ENCODE measurements at places on chromosomes 2 and 18. TPM values are rescaled to one million over a fixed set of nuclear protein-coding genes. Genes with fewer than 3 reads are reported as not detected.

DNA sequence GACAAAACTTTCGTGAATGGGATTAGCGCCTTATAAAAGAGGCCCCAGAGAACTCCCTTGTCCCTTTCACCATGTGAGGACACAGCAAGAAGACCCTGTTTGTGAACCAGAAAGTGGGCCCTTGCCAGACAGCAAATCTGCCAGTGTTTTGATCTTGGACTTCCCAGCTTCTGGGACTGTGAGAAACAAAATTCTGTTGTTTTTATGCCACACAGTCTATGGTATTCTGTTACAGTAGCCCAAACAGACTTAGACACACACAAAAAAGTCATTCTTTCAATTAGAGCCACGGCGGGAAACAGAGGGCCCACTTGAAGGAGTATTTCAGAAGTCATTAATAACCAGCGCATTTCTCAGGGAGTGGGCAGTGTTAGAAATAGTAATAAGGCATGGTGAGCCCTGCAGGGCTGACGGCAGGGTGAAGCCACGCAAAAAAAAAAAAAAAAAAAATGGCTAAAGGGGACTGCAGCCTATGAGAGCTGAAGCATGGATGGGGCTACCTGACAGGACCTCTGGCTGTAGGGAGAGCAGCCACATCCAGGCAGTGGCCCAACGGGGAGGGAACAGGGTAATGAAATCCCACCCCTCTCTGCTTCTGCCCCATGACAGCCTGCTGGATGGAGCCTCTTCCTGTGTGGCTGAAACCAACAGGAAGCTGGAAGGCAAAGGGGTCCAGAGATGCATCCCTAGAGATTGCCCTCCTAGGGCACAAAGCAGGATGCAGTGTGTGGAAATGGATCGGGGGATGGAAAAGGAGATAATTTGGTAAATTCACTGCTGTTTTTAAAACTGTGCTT, 189.3 kb downstream of the KCNS3 start:
- H3K27me3 ChIP-seq: no peaks in the 10 kb centered on the region
- no peaks in the 10 kb centered on the region for H3K36me3 ChIP-seq
- H3K27ac ChIP-seq: no peak overlapping the region
- peak; percentile 26 for DNase-seq
- H3K4me1 ChIP-seq: no peaks in the 10 kb centered on the region
- H3K4me3 ChIP-seq: no peak overlapping the region

GRCh38 chr2:17538844-17539554, 1.5 kb upstream of the VSNL1 start:
- H3K4me1 ChIP-seq: no peaks in the 10 kb centered on the region
- peak; percentile 69 for DNase-seq
- peaks cover 81% of the 10 kb centered on the region for H3K27me3 ChIP-seq
- H3K4me3 ChIP-seq: peak overlapping the region; percentile 40
- H3K27ac ChIP-seq: peak overlapping the region; percentile 62

DNA sequence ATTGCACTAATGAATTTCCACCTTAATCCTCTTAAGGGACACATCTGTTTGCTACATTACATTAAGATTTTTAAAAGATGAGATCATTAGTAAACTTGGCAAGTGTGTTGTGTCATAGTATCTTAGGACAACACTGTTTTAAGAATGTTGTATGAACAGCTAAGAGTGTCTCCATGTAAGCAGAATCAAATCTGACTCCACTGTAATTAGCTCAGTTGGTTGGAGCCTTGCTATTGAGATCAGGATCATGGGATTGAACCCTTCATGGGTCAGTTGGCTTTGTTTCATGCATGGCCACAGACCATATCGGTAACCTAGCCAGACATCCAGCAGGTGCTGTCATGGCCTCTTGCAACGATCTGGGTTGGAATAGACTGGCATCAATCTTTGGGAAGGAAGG, 5.2 kb downstream of the FHOD3 start:
- no peak overlapping the region for H3K27ac ChIP-seq
- peaks cover 78% of the 10 kb centered on the region for H3K27me3 ChIP-seq
- H3K4me1 ChIP-seq: peaks cover 7% of the 10 kb centered on the region
- H3K4me3 ChIP-seq: no peak overlapping the region
- no peak for DNase-seq

COL4A3 gene
- total RNA-seq: 12.9 TPM

- H3K4me3 ChIP-seq: no peak overlapping the region
- H3K4me1 ChIP-seq: no peaks in the 10 kb centered on the region
- no peak for DNase-seq
- H3K27me3 ChIP-seq: peaks cover 3% of the 10 kb centered on the region
These were observed 508.5 kb downstream of the EPHA4 start for GRCh38 chr2:221063568-221063967.

SNX17 gene
- total RNA-seq: 91.0 TPM

MTCL1 gene
- 12.8 TPM for total RNA-seq

GRCh38 chr18:11149441-11150270, at the start of gene PIEZO2:
Gene PIEZO2 (minus strand): TSS chr18:11149569. CDS start chr18:11148588, 981 bp downstream.
- peak within 1 kb of the TSS; percentile 37 for H3K27ac ChIP-seq
- H3K4me3 ChIP-seq: peak within 1 kb of the TSS; percentile 40
- peaks cover 71% of the 10 kb centered on the region for H3K27me3 ChIP-seq
- H3K4me1 ChIP-seq: peaks cover 7% of the 10 kb centered on the region

SLC11A1 gene
- 98.2 TPM for total RNA-seq

- H3K27ac ChIP-seq: no peak overlapping the region
- no peak for DNase-seq
- no peak overlapping the region for H3K4me3 ChIP-seq
- no peaks in the 10 kb centered on the region for H3K4me1 ChIP-seq
- H3K36me3 ChIP-seq: no peaks in the 10 kb centered on the region
- H3K27me3 ChIP-seq: peaks cover 28% of the 10 kb centered on the region
These were observed 40.0 kb downstream of the NPPC start for GRCh38 chr2:231886071-231886681.

- no peak overlapping the region for H3K4me3 ChIP-seq
- H3K4me1 ChIP-seq: peaks cover 4% of the 10 kb centered on the region
- DNase-seq: no peak
- no peak overlapping the region for H3K27ac ChIP-seq
These were observed 117.0 kb upstream of the ARL5A start for GRCh38 chr2:151945186-151945585.

GRCh38 chr18:77160515-77160914, 27.9 kb upstream of the MBP start:
- H3K27me3 ChIP-seq: peaks cover 18% of the 10 kb centered on the region
- H3K36me3 ChIP-seq: no peaks in the 10 kb centered on the region
- no peaks in the 10 kb centered on the region for H3K4me1 ChIP-seq
- no peak for DNase-seq

DNA sequence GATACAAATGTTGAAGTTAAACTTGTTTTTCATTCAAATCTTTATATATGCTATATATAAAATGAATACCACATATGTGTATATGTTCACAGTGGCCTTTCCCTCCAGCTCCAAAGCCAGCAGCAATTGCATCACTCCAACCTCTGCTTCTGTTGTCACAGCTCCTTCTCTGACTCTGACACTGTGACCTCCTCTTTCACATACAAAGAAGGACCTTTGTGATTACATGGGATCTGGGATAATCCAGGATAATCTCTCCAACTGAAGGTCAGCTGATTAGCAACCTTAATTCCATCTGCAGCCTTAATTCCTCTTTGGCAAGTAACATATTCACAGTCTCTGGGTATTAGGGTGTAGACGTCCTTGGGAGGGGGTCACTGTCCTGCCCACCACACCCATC, 8.4 kb downstream of the FLACC1 start:
- H3K27ac ChIP-seq: no peak overlapping the region
- no peak overlapping the region for H3K4me3 ChIP-seq
- H3K27me3 ChIP-seq: no peaks in the 10 kb centered on the region
- H3K36me3 ChIP-seq: no peaks in the 10 kb centered on the region

DNA sequence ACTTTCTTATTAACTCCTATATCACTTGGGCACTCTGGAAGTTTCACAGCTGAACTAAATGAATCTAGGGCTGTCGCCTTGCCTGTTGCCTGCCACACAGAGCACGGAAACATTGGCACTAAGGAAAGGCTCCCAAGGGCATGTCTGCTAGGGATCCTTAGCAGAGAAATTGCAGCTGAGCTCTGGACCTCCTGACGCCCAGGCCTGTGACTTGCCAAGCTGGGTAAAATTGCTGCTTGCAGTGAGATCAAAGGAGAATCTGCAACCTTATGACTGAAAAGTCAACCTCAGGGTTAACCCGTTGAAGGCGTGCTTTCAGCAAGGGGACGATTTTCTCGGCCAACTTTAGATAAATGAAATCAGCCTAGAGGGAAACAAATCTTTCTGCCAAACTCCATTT, 189.8 kb downstream of the NCK2 start:
- H3K27ac ChIP-seq: no peak overlapping the region
- H3K4me1 ChIP-seq: no peaks in the 10 kb centered on the region
- no peaks in the 10 kb centered on the region for H3K36me3 ChIP-seq

- no peaks in the 10 kb centered on the region for H3K27me3 ChIP-seq
- H3K36me3 ChIP-seq: no peaks in the 10 kb centered on the region
- no peak overlapping the region for H3K27ac ChIP-seq
- H3K4me3 ChIP-seq: no peak overlapping the region
These were observed 22.9 kb downstream of the RBM43 start for GRCh38 chr2:151238527-151239487.

- DNase-seq: no peak
- no peaks in the 10 kb centered on the region for H3K27me3 ChIP-seq
- no peaks in the 10 kb centered on the region for H3K36me3 ChIP-seq
- no peaks in the 10 kb centered on the region for H3K4me1 ChIP-seq
These were observed 139.9 kb upstream of the MEX3C start for GRCh38 chr18:51337406-51337805.

ATOH8 gene
- total RNA-seq: 24.7 TPM

- H3K4me1 ChIP-seq: no peaks in the 10 kb centered on the region
- no peaks in the 10 kb centered on the region for H3K36me3 ChIP-seq
- no peak overlapping the region for H3K4me3 ChIP-seq
- DNase-seq: no peak
These were observed 200.5 kb upstream of the HDAC4 start for GRCh38 chr2:239601201-239601851.

GRCh38 chr2:46977899-46978298, 62.3 kb upstream of the MCFD2 start:
- no peak overlapping the region for H3K27ac ChIP-seq
- no peak for DNase-seq
- H3K36me3 ChIP-seq: peaks cover 60% of the 10 kb centered on the region
- H3K27me3 ChIP-seq: no peaks in the 10 kb centered on the region
- H3K4me3 ChIP-seq: no peak overlapping the region

NYAP2 gene
- total RNA-seq: 0.55 TPM

DNA sequence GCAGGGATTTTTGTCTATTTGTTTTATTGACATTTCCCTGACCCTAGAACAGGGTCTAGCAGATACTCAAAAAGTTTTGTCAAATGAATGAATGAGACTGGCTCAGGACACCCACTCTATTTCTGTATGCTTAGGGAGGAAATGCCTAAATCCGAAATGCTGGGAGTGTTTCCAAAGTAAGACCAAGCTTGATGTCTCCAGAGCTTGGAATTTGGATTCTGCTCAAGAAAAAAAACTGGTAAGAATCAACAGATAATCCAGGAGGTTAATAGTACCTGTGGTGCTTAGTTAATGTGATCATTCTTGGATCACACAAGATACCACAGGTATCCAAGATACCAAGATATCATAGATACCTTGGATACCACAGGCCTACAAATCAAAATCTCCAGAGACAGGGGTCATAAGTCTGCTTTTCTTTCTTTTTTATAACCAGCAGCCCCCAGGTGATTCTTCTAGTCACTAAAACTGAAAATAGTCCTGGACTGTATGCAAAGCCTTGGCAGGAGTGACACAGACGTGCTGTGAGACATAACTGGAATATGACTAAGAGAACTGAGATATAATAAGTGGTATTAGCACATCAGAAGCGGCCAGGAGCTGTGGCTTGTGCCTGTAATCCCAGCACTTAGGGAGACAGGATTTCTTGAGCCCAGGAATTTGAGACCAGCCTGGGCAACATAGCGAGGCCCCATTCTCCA, 39.9 kb upstream of the SP3 start:
- H3K27me3 ChIP-seq: no peaks in the 10 kb centered on the region
- no peak overlapping the region for H3K27ac ChIP-seq
- no peak overlapping the region for H3K4me3 ChIP-seq
- no peaks in the 10 kb centered on the region for H3K4me1 ChIP-seq
- no peak for DNase-seq

- no peaks in the 10 kb centered on the region for H3K36me3 ChIP-seq
- H3K4me1 ChIP-seq: no peaks in the 10 kb centered on the region
- H3K27ac ChIP-seq: no peak overlapping the region
- no peak overlapping the region for H3K4me3 ChIP-seq
These were observed 31.7 kb downstream of the ACMSD start for GRCh38 chr2:134869946-134870736.

HAAO gene
- 11.5 TPM for total RNA-seq

DNA sequence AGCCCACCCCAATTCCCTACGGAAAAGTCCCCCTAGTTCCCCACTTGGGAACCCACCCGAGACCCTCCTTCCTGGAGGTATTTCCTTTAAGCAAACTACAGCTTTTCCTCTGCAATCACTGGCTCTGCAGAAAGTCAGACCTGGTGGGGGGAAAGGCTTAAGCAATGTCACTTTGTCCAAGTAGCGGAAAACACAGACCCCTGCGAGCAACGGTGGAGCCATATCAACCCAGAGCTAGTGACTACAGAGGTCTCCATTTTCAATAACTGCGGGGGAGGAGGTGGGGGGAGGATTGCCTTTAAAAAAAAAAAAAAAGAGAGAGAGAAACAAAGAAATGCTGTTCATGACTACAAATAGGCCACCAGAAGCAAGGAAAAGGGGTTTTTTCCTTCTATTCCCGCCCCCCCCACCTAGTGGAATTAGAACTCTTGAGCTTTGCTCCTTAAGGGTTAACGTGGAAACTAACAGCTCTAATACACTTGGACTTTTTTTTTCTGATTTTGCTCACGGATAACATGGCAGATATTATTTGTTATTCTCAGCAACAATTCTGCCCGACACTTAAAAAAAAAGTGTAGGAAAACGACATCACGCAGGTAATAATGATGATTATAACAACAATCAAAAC, 1.1 kb upstream of the FRZB start:
- no peaks in the 10 kb centered on the region for H3K36me3 ChIP-seq
- H3K4me1 ChIP-seq: peaks cover 14% of the 10 kb centered on the region
- peak overlapping the region; percentile 13 for H3K4me3 ChIP-seq
- H3K27ac ChIP-seq: no peak overlapping the region
- H3K27me3 ChIP-seq: peaks cover 46% of the 10 kb centered on the region
- DNase-seq: no peak

- no peaks in the 10 kb centered on the region for H3K4me1 ChIP-seq
- DNase-seq: no peak
- H3K27ac ChIP-seq: no peak overlapping the region
- H3K27me3 ChIP-seq: no peaks in the 10 kb centered on the region
- H3K36me3 ChIP-seq: no peaks in the 10 kb centered on the region
These were observed 138.6 kb upstream of the GLI2 start for GRCh38 chr2:120596990-120597594.

DNA sequence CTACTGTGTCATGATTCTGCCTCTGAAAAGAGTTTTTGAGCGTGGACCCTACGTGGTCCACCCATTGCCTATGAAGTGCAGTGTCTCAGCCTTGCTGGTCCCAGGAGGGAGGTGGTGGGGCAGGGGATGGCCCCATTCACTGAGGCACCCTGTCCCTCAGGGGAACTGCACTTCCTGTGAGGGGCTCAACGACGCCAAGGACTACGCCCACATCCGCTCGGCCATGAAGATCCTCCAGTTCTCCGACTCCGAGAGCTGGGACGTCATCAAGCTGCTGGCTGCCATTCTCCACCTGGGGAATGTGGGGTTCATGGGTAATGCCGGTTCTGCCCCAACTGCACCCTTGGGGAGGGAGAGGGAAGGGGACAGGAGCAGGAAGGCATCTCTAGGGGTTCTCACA, 42.5 kb downstream of the MYO7B start:
- no peak for DNase-seq
- no peaks in the 10 kb centered on the region for H3K4me1 ChIP-seq
- H3K27ac ChIP-seq: no peak overlapping the region
- H3K27me3 ChIP-seq: no peaks in the 10 kb centered on the region

All from left lung (tissue), 14 donors.